ENCODE measurements at places on chromosomes 12 and 14. TPM values are rescaled to one million over a fixed set of nuclear protein-coding genes. Genes with fewer than 3 reads are reported as not detected.
A peak's percentile ranks its signal among the peaks of the same experiment; 100 is the strongest.

The RDH16 gene
- total RNA-seq = 0.56 TPM

The TRPV4 gene
- total RNA-seq = not detected

The BEGAIN gene
- 0.25 TPM for total RNA-seq

The DDX11 gene
- 7.3 TPM for total RNA-seq

The AQP6 gene
- total RNA-seq = not detected

The RAPGEF3 gene
- total RNA-seq = 22.4 TPM

The RPGRIP1 gene
- total RNA-seq = not detected

The PTPRB gene
- total RNA-seq = 18.5 TPM

The CCDC177 gene
- total RNA-seq = not detected

The ZFYVE1 gene
- total RNA-seq = 21.7 TPM

The RERGL gene
- total RNA-seq = 2.8 TPM

The RFX4 gene
- not detected for total RNA-seq

GRCh38 chr12:79688376-79689060, 2.2 kb downstream of the PAWR start:
- no peak for DNase-seq

DNA sequence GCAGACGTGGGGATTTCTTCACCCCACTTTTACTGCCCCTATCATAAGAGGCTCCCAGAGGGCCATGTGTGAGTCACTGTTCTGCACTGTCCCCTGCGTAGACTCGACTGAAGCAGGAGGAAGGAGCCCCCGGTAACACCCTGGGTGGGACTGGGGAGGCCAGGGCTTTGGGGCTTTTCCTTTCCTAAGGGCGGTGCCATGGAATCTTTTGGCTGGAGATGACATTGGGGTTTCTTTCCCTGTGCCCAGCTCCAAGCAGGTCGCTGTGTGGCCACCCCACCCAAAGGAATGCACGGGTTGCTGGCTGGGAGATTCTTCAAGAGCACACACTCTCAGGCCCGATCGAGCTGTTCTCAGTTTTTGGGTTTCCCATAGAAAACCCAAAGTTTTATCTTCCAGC, 62.3 kb upstream of the RIN3 start:
- DNase-seq = no peak

DNA sequence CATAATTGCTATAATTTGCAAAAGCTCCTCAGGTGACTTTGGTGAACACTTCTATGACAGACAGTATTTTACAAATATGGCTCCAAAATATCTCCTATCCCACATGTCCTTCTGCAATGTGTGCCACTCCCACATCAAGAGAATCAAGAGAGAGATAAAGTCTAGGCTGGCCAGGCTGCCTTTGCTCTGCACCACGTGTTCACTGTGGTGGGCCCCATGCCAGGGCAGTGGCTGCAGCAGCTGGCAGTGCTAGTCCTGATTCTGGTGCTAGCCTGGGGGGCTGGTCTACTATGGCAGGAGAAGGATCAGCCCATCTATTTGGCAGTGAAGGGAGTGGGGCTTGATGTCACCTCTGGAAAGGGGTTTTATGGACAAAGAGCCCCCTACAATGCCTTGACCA, 86.3 kb downstream of the DRAM1 start:
- peak; percentile 17 for DNase-seq

GRCh38 chr14:100836941-100837804, 11.3 kb downstream of the MEG3 start:
- DNase-seq = no peak

- DNase-seq = no peak
Observed at GRCh38 chr12:27345376-27345775, 12.7 kb downstream of the BMAL2 start.

- no peak for DNase-seq
Observed at GRCh38 chr14:101233391-101233790, 327.9 kb upstream of the DIO3 start.

- no peak for DNase-seq
Observed at GRCh38 chr14:35319509-35319908, 27.3 kb downstream of the PSMA6 start.

GRCh38 chr12:49825971-49826421, 2.2 kb downstream of the NCKAP5L start:
- DNase-seq = peak; percentile 37

DNA sequence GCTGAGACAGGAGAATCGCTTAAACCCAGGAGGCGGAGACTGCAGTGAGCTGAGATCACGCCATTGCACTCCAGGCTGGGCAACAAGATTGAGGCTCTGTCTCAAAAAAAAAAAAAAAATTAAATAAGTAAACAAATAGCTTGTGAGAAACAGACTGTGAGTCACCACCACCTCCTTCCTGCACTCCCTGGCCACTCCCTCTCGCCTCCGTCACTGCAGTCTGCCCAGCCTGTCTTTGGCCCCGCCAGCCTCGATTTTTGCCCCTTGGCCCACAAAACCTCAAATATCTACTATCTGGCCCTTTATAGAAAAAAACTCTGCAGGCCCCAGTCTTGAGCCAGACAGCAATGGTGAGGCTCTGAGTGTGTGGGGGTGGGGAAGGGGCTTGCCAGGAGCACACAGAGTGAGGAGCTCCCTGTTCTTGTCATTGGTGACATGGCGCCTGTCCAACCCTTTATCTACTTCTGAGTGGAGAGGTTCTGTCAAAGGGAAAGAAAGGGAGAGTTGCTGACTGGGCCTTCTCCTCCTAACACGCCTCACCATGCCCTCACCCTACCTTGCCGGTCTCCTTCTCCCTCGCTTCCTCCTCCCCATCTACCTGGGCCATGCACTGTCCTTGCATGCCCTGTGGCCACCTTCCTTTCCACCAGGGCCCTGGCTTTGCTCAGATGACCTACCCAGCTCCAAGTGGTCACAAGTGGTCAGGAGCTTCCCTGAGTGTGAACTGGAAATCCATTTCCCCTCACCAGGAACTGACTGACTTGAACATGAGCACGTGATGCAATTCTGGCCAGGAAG, 22.1 kb downstream of the LGMN start:
- DNase-seq = peak; percentile 29

DNA sequence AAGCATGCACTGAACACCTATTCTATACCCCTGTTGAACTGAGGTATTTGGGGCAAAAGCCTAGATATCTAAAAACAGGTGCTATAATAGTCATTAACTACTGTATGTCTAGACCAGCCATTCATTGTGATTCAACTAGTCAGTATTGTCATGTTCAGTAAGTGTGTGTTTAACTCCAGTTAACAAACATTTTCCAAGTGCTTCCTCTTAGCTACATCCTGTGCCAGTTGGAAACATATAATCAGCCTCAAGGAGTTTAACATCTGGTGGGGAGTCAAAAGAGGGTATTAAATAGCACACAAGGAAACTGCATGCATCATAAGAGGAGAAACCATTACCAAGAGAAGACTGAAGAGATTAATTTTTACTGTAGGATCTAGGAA, 20.4 kb downstream of the TMTC1 start:
- DNase-seq = no peak
